ENCODE measurements at places on chromosomes 4 and X. TPM values are rescaled to one million over a fixed set of nuclear protein-coding genes. Genes with fewer than 3 reads are reported as not detected.

The HMX1 gene
- total RNA-seq = 0.18 TPM

- no peak for DNase-seq
Measured at GRCh38 chrX:70635227-70635626, 190.6 kb downstream of the DLG3 start.

- no peak for DNase-seq
Measured at GRCh38 chr4:139042981-139043460, 27.4 kb downstream of the NOCT start.

DNA sequence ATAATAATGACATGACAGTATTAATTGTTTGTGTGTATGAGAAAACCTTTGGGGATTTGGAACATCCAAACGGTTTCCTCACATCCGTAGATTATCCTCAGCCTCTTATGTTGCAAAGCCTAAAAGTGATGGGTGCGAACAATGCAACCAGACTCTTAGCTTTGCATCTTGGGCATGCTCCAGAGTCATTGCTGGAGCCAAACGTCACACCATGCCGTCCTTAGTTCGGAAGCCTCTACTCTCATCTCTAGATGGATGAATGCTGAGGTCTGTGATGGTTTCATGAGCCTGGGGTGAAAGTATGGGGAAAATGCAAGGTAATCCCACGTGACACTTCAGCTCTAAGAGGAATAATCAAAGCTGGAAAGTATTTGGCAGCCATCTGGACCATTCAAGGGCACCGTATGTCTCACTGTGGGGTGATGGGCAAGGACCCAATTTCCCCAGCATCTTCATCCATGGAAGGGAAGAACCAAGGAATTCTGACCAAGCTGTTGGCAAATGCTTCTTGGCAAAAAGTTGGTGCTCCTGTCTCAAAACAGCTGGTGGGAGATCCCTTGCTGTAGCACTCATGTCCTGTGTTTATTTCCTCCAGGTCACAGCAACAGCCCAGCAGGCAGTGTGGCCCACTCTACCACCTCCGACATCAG lies 6.3 kb upstream of the RTL5 start:
- DNase-seq = peak; percentile 43

The ERAS gene
- 0.27 TPM for total RNA-seq

The ETDA gene
- total RNA-seq = not detected

DNA sequence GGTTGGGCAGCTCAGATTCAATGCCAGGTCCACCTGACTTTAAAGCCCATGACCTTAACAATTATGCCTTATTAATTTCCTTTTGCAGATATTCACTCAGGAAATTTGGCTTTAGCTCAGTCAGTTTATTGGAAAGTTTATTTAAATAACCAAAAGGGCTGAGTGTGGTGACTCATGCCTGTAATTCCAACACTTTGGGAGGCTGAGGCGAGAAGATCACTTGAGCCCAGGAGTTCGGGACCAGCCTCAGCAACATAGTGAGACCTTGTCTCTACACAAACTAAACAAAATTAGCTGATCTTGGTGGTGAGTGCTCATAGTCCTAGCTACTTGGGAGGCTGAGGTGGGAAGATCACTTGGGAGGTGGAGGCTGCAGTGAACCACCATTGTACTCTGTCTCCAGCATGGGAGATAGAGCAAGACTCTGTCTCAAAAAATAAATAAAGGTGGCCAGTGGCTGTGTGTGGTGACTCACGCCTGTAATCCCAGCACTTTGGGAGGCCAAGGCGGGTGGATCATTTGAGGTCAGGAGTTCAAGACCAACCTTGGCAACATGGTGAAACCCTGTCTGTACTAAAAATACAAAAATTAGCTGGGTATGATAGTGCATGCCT lies 43.3 kb downstream of the RHOH start:
- DNase-seq = no peak

The OTUD6A gene
- not detected for total RNA-seq

The TREX2 gene
- 1.3 TPM for total RNA-seq

- no peak for DNase-seq
Measured at GRCh38 chr4:152729466-152729865, 49.7 kb upstream of the TMEM154 start.

DNA sequence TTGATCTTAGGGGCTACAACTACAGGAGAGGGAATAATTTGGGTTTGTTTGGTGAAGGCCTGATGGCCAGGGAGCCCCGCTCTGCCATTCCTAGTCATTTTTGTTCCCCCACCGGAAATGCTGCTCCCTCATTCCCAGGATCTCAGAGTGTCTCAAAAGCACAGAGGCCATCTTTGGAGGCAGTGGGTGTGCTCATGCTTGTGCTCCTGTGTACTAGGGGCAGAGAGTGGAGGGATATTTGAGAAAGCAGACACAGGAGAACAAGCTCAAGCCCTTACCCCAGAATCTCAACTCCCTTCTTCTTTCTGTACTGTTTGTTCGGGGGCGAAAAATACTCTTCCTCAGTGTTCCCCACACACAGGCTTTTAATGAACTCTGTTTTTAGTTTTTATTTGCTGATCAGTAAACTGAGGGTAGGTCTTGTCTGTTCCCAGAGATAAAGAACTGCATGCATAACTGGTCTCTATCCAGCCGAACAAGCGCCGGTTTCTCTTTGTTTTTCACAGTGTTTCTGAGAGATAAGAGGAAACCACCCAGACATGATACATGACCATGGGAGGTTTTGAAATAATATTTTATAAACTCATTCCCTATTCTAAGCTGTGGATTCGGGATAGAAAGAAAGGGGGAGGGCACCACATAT lies 32.9 kb upstream of the XK start:
- DNase-seq = no peak

DNA sequence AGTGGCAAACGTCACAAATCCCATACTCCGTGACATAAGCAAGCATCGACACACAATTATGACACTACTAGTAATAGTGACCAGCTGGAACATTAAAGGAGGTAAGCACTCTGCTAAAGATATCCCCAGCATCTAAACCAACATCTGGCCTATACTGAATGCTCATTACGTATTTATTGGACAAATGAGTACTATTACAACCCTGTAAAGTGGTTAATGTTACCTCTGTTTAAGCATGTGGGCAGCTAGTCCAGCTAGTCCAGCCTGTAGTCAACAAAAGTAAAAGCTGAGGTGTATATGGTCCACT lies 419 bp upstream of the RPGR start:
- DNase-seq = peak; percentile 3

DNA sequence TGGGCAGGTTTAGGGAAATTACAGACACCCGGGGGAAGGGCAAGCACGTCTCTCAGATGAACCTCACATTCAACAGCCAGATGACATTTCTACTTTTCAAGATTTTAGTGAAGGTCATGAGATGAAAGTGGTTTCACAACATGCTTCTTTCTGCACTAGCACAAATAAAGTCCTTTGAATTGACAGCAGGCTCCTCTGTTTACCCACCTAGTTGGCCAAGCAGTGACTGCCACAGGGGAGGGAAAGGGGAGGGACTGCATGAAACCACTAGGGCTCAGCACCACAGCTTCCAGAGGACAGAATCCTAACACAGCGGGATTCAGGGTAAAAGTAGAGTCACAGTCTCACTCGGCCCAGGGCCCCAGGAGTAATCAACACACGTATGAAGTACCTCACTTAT lies 6.2 kb downstream of the RAB40A start:
- no peak for DNase-seq

The VCX3A gene
- total RNA-seq = not detected

The MAGEA1 gene
- not detected for total RNA-seq

All from cerebellum (tissue), 4 donors.